Mesenchymal stem cell (in vitro differentiated cells and primary cell): ENCODE measurements at places on chromosomes 12 and 14.

- peak; percentile 93 for DNase-seq
Measured at GRCh38 chr12:96197503-96198272, 3.5 kb downstream of the ELK3 start.

GRCh38 chr12:52921488-52922165, 16.8 kb upstream of the KRT8 start:
- no peak for DNase-seq

- DNase-seq: peak; percentile 91
Measured at GRCh38 chr12:51905471-51906429, 1.6 kb upstream of the ACVRL1 start.

DNA sequence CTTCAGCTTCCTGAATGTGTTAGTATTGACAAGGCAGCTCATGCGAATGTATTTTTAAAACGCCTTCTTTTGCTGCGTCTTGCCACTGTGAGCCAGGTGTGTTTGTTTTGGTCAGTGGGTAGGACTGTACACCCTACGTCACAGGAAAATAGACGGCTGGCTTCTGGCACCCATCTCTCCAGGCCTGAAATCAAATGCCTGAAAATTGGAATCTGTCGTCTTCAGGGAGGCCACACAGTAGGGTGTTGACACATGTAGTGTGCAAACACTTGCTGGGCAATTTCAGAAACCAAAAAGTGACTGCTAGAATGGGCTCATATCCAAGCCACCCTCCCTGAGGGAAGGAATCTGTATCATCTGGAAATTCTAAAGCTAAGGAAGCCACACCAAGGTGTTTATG, 209.3 kb downstream of the TTC8 start:
- DNase-seq: no peak

GRCh38 chr12:93943780-93944179, 204.6 kb upstream of the PLXNC1 start:
- no peak for DNase-seq

DNA sequence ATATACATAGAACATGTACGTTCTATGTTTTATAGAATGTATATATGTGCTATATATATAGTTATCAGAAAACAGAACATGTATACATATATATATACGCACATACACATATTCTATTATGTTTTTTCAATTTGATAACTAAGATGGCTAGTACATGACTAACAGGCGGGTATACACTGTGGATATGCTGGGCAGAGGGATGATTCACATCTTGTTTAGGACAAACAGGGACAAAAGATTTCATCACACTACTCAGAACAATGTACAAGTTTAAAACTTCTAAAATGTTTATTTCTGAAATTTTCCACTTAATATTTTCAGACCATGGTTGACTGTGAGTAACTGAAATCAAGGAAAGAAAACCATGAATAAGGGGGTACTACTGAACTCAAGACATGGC, 17.4 kb downstream of the TIMELESS start:
- peak; percentile 2 for DNase-seq

DNA sequence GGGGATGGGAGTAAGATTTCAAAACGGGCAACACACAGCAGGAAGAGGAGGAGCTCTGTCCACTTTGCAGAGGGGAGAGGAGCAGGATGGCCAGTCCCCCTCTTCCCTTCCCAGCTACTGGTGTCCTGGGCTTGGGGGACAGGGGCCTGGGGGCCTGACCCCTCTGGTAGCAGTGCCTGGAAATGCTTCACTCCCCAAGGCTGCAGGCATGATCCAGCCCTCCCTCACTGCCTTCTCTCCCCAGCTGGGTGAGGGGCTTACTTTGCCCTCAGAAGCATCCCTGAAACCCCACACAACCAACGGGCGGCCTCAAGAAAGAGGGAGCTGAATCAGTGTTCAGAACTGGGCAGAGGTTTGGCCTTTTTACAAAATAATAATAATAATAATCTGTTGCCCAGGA, 279.5 kb downstream of the DPF3 start:
- DNase-seq: no peak

GRCh38 chr12:56124133-56124532, 3.9 kb upstream of the ESYT1 start:
- no peak for DNase-seq

GRCh38 chr12:95416111-95416636, 57.8 kb upstream of the METAP2 start:
- no peak for DNase-seq

GRCh38 chr14:89435892-89436656, 19.0 kb upstream of the FOXN3 start:
- DNase-seq: no peak

DNA sequence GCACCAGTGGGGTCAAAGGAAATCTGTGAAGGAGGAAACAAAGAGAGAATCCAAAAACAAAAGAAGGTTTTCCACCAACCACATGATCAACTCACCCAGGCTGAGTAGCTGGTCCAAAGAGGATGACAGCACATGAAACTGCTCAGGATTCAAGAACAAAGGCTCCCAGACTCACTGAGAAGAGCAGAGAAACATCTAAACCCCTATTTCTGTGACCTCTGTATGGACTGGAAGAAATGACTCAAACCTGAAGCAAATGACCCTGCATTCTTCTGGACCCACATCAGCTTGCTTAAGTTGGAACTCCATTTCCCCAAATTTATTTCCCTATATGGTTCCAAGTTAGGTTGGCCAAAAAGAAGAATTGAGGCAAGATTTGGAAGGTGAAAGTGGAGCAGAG, 26.3 kb downstream of the TC2N start:
- DNase-seq: no peak

DNA sequence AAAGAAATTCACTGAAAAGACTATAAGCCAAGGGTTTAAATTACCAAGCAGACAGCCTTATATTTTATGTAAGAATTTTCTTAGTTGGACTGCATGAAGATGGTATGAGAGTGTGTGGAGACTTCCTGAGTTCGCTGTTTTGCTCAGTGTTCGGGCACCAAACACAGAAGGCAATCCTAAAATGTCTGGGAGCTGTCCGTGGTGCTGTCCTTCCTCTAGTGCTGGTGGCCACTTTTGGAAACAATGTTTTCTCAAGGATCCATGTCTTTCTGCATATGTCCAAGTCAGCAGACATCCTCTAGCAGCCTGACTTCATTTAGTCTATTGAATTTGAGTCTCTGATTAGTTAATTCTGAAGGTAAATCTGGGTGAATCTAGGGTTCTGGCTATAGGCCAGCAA, 135.8 kb downstream of the SLC8A3 start:
- peak; percentile 4 for DNase-seq

- no peak for DNase-seq
Measured at GRCh38 chr12:958588-959123, 9.2 kb upstream of the RAD52 start.

DNA sequence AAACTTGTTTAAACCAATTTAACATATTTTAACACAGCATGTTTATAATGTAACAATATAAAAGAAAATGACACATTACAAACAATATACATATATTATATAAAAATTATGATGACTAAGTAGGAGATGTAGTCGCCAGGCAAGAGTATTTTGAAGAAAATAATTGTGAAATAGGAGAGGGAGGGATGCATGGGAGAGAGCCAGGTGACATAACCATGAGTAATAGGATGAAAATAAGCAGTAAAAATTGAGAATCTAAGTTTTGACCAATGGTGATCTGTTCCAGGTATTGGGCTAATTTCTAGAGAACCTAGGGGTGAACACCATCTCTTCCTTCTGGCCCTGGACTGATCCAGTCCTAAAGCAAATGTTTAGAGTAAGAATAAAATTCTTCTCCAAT, 315.2 kb upstream of the G2E3 start:
- no peak for DNase-seq

GRCh38 chr14:57869617-57870016, 3.7 kb upstream of the SLC35F4 start:
- DNase-seq: no peak

DNA sequence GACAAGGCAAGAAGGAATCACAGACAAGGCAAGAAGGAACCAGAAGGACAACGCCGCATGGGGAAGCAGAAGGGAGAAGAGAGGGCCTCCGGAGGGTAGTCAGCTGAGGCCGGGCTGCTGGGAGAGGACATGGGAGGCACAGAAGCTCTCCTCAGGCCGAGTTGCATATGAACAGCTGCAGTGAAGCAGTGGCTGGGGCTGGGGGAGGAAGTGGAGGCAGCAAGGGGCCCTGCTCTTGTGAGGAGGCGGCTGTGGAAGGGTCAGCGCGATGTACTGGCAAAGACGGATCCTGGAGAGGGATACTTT, 22.0 kb upstream of the TMEM106C start:
- DNase-seq: no peak

GRCh38 chr14:34172550-34173368, 221.9 kb upstream of the EGLN3 start:
- DNase-seq: no peak

GRCh38 chr12:124698211-124698997, 131.0 kb upstream of the NCOR2 start:
- DNase-seq: peak; percentile 72

DNA sequence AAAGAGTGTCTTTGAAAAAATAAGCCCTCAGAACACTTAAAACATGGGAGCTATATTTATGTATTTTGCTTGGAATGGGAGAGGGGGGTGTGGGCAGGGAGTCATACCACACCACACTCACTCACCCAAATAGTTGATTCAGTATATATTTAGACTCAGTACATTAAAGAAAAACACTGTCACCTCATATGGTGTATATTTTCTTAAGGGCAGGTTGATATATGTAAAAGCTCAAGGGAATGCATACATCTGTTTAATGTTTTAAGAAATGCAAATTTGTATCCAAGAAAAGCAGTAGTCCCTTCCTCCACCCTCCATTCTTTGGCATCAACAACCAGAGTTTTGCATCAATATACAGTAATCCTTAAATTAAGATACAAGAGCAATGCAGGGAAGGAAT, 1.4 kb downstream of the NFYB start:
- DNase-seq: peak; percentile 11

- DNase-seq: peak; percentile 6
Measured at GRCh38 chr12:132222096-132222807, 78.0 kb downstream of the NOC4L start.

DNA sequence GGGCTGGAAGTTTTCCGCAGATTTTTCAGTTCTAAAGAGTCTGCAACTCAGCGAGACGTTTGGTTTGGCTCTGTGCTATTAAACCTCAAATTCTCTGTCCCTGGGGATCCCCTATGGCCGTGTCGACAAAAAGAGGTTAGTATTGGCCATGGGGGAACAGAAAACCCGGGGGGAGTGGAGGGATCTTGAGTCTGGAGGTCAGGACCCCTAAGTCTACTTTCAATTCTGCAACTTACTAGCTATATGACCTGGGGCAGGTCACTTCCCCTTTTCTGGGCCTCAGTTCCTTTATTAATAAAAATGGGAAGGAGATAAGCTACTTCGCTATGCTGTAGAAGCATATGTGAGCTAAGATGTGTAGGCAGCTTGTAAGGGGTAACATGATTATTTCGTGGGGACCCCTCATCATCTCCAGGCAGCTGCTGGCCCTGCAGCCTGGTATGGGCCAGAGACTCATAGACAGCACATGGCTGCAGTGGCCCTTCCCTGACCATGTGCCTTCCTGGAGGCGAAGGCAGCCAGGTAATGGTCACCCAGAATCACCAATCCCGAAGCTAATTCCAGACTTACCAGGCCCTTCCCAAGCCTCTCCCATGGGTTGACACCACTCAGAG, 8.6 kb downstream of the ASB2 start:
- no peak for DNase-seq

GRCh38 chr12:127640181-127640886, 626.6 kb upstream of the TMEM132C start:
- no peak for DNase-seq

- no peak for DNase-seq
Measured at GRCh38 chr14:74257078-74257940, 18.1 kb downstream of the VSX2 start.

DNA sequence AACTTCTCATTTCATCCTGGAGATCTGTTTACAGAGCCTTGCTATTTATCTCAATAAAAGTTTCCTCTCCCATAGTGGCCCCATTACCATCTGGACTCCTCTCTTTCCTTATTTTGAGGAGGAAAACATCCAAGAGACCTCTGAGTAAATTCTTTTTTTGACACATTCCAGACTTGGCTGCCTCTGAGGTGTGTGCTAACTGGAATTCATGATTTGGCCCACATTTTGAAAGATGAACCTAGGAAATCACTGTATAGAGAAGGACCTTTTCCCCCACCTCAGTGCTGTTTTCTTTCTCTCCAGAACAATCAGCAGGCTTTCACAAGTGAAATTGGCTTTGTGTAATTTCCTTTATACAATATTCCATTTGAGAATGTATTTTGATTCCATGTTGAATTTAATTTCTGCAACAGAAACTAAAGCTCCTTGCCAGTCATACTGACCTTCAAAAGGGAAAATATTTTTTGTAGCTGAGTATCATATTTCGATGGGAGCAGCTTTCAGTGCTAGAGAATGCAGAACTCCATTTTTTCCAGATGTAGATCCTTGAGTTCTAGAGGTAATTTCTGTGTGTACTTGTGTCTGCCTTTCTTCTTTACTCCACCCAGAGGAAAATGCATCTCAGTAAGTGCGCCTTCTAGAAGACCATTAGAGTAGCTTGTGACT, 244.9 kb upstream of the RGS6 start:
- DNase-seq: no peak

DNA sequence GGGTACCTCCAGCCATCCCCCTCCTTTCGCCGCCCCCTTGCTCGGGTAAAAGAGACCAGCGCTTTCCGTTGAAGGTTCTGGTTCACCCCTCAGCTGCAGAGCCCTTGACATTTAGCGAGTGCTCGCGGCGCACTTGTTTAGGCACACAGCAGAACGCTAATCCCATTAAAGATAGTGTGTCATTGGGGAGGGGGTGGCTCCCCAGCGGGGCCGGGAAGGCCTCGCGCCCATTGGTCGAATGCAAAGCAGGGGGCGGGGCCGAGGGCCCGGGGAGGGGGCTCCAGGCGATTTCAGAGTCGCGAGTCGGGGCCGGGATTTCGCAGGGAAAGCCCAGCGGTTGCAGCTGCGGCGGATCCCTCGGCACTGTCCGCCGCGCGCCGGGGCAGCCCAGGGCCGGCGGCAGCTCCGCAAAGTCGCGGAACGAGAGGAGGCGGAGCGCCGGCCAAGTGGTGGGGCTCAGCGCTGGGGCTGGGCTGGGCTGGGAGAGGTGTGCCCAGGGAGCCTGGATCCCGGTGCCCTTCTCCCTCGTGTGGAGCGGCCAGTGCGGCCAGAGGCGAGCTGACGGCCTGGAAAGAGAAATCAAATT, 122.9 kb downstream of the TSPAN9 start:
- peak; percentile 74 for DNase-seq

GRCh38 chr12:8697476-8698131, at the start of gene RIMKLB:
RIMKLB (plus strand) TSS chr12:8697991; CDS start chr12:8713867, 15,876 bp downstream.
- peak; percentile 81 for DNase-seq

DNA sequence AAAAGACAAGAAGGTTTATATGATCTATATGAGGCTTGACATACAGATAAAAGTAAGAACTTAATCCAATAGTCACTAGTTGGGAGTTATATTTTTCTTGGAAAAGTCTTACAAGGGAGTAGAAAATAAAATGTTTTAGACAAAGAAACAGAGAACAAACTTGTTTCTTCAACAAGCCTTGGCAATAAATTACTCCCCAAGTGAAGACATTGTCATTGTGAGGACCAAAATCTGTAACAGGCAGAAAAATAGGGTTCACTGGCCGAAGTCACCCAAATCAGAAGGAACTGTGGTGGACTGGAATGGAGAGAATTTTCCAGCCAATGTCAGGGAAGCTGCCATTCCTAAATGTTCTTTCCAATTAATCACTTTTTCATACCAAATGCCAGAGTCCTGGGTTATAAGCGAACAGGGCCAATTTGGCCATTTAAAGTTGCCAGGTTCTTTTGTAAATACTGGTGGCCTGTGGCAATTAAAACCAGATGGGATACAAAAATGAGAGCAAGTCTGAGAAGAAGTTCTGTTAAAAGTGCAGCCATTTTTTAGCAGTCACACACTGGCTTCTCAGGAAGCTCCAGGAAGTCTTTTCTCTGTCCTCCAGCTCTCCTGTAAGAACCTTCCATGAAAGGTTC, 117.3 kb upstream of the OVCH1 start:
- no peak for DNase-seq
